ENCODE measurements at places on chromosomes 16 and 17.

- DNase-seq, result no peak
These were observed 15.9 kb downstream of the EIF4A3 start for GRCh38 chr17:80130992-80131391.

DNA sequence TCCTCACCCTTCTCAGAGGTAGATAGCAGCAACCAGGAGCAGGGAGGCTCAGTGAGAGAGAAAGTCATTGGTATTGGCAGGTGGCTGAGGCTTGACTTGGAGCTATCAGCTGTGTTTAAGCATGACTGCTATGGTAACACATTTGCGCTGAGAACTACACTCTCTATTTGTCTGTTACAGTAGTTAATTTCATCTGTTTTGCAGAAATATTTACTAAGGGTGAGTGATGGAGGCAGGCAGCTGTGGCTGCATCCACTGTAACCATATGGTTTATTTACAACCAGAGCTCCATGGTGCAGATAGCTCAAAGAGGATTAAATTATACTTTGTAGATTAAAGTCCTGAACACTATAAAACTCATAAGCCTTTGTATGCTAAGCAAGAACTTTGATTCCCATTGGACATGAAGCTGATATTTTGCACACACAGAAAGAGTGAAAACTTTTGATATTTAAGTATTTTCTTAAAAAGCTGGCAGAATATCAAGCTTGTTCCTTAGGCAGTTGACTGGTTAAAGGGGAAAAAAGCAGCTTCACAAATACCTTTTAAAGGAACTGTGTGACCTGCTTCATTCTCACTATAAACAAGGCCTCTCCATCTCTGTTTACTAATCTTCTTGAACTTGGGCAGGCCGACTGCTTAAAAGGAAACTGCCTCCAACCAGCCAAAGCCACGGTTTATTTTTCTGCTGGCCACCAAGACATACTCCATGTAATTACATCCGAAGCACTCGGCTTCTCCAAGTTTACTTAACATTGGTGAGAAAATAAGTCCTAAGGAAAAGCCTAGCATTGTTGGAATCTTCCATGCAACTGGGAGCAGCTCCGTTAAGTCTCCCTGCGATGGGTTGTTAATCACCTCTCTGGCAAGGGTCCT is 299.8 kb upstream of the ZFHX3 start:
- DNase-seq, result no peak

DNA sequence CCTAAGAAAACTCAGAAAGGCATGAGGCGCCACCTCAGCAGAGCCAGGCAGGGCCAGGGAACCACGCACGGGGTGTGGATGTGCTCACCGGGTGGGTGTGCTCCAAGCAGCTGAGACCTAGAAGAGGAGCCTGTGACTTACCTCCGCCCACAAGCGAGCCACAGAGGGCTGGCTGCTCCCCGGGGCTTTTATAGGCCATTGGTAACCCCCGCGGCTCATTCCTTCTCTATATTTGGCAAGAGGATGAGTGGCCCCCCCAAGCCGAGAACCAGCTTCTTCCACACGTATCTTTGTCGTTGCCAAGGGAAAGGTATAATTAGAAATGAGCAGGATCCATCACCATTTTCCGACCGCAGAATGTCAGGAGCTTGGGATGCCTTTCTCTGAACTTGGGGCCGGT is at the start of gene MYH3:
TSS of gene MYH3 (minus strand) at position 162 of the 400 bp plus-strand sequence. CDS start 2,245 bp downstream, outside the sequence.
- DNase-seq, result no peak

- no peak for DNase-seq
These were observed 665 bp upstream of the AKAP1 start for GRCh38 chr17:57084361-57084801.

GRCh38 chr16:57970970-57971369 is at the start of gene CNGB1:
TSS of gene CNGB1 (minus strand) at chr16:57971128. CDS start at chr16:57967286, 3,842 bp downstream.
- no peak for DNase-seq

DNA sequence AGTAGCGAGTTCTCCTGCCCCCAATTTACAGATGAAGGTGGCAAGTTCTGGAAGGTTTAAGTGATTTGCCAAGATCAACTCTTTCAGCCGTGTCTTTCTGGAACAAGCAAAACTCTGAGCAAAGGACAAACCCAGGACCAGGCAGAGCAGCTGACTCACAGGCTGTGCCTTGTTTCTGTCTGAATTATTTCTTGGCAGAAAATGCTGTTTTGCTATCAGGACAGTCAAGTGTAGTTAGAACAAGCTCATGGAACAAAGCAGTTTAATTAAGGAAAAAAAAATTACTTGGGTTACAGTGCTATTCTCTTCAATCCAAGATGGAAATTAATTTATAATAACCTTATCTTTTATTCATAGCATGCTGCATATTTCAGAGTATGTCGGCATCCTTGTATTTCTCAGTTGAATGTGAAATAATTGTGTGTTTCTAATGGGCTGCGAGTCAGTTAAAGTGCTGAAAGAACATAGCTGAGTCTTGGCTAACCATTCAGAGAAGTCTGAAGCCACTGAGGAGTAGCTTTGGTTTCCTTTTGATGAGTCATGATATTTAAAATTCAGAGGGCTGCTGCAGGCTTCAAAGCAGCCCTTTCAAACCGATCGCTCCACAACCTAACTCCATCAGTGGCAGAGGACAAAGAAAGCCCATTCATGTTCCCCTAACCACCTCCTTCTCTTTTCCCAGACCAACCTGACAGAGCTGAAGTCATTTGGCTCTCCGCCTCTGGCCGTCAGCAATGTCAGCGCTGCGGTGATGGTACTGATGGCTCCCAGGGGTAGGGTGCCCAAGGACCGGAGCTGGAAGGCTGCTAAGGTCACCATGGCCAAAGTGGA is 143.7 kb downstream of the ZNF18 start:
- DNase-seq, result no peak

- DNase-seq, result no peak
These were observed 715.1 kb downstream of the CDH11 start for GRCh38 chr16:64406770-64407181.

DNA sequence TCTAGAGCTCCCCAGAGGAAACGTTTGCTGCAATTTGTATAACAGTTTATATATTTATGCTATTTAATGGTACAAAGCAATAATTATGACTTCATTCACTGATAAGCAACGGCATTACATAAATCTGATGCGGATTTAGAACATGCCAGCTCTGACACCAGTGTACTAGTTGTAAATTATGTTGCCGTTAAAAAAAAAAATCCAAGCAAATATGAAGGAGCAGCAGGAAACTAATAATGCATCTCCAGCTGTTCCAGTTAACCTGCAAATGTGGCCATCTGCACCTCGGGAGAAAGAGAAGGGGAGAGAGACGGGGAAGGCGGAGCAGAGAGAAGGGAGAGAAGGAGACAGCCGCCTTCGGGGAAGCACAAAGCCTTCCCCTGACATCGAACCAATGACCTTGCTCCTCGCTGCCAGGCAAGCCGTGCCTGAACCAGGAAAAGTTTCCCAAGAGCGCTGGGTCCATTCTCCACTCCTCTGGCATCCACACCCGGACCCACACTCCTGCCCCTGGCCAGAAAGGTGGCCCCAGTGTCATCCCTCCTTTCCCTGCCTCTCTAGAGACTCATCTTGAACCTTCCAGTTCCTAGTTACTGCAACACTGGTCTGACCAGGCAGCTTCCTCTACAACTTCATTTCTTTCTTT is 174.8 kb downstream of the C16orf78 start:
- no peak for DNase-seq

- DNase-seq, result no peak
These were observed 1.7 kb downstream of the CLEC19A start for GRCh38 chr16:19287241-19287640.

DNA sequence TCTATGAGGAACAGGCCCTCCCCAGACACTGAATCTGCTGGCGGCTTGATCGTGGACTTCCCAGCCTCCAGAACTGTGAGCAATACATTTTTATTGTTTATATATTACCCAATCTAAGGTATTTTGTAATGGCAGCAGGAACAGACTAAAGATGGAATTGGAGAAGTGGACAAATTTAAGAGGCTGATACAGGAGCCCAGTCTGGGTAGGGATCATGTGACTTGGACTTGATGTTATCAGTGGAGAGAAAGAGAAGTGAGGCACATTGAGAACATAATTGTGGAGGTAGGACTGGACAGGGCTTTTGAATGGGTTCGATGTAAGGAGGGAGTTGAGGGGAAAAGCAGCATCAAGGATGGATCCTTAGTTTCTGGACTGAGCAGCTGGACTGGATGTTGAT is 93.8 kb downstream of the USP31 start:
- no peak for DNase-seq

- peak; percentile 94 for DNase-seq
These were observed at the start of gene RANGRF for GRCh38 chr17:8288336-8289102. TSS of gene RANGRF (plus strand) at chr17:8288670. CDS start at chr17:8288789, 119 bp downstream.

DNA sequence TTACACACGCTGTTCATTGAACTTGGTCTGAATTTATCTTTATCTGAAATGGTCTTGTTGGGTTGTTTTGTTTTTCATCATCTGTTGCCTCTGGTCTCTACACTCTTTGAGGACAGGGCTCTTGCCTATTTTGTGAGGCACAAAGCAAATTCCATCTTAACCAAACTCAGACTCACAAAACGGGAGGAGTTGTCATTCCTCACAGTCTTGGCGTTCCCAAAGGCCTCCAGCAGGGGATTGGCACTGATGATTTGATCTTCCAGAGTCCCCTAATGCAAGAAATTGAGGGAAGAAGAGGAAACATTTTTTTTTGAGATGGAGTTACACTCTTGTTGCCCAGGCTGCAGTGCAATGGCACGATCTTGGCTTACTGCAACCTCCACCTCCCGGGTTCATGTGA is 8.7 kb downstream of the MYH3 start:
- no peak for DNase-seq

- no peak for DNase-seq
These were observed 103.7 kb downstream of the NOG start for GRCh38 chr17:56697190-56697589.

DNA sequence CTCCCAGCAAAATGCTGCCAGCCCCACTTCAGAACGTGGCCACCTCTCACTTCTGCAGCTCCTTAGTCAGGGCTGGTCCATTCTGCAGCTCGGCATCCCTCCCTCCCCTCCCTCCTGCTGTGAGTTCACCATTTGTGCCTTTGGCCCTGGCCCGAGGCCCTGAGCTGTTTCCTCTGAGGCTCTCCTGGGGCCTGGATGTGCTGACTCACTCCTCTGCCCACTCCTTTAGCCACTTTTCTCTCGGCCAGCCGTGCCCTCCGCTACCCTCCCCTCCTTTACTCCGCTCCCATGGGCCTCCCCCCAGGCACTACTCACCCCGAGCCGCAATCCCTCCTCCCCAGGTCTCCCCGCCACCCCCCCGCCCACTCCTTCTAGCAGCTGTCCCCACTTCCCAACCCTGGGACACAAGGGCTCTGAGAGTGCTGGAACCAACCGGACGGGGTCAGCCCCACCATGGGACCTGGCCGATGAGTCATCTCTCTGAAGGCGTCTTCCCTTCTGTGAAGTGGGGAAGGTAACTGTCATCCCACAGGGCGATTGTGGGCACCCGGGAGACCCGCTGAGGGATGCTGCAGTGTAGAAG is 11.5 kb downstream of the KCNG4 start:
- DNase-seq, result no peak

DNA sequence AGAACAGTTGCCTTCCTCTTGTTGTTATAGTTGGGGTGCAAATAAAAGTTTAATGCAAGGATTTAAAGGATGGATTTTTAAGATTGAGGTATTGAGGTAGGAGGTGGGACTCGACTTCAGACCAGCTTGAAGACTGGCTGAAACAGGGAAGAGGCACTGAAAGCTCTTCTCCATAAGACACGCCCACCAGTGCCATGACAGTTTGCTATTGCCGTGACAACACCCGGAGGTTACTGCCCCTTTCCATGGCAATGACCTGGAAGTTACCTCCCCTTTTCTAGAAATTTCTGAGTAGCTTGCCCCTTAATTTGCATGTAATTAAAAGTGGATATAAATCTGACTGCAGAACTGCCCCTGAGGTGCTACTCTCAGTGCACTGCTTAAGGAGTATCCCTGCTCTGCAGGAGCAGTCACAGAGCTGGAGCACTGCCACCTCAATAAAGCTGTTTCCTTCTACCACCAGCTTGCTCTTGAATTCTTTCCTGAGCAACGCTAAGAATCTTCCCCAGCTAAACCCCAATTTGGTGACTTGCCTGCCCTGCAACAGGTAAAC is 122.6 kb downstream of the SHISA6 start:
- no peak for DNase-seq

DNA sequence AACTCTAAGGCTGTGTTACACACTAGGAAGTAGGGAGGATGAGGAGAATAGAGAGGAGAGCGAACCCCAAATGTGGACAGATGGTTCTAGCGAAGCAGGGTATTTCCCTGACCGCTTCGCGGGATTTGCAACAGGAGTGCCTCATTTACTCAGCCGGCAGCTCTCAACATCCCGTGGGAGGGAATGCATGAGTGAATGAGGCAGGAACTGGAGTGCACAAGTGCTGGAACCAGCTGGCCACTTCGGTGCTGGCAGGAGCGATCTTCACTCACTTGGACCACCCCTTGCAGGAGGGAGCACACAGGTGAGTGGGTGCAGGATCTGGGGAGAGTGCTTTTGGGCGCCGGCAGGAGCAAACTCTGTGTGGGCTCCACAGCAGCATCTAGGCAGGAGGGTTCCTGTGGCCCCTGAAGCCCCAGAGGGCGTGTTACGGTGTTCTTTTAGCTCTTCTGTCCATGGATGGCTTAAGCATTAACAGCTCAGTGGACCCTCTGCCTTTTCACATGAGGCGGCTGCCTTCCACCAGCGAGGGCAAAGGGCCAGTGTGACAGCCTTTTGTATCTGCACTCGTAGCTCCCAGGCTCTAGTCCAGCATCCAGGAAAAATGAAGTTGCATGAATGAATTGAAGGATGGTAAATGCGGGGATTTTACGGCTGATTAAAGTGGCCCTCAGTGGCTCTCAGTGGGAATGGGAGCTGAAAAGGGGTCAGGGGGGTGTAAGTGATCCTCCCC is 17.4 kb upstream of the ZNHIT3 start:
- no peak for DNase-seq

- no peak for DNase-seq
These were observed 34.2 kb upstream of the CCL1 start for GRCh38 chr17:34397265-34397664.

GRCh38 chr17:72457712-72458111 is 336.9 kb downstream of the SOX9 start:
- DNase-seq, result no peak

- DNase-seq, result no peak
These were observed 73.9 kb downstream of the RPGRIP1L start for GRCh38 chr16:53629607-53630312.

DNA sequence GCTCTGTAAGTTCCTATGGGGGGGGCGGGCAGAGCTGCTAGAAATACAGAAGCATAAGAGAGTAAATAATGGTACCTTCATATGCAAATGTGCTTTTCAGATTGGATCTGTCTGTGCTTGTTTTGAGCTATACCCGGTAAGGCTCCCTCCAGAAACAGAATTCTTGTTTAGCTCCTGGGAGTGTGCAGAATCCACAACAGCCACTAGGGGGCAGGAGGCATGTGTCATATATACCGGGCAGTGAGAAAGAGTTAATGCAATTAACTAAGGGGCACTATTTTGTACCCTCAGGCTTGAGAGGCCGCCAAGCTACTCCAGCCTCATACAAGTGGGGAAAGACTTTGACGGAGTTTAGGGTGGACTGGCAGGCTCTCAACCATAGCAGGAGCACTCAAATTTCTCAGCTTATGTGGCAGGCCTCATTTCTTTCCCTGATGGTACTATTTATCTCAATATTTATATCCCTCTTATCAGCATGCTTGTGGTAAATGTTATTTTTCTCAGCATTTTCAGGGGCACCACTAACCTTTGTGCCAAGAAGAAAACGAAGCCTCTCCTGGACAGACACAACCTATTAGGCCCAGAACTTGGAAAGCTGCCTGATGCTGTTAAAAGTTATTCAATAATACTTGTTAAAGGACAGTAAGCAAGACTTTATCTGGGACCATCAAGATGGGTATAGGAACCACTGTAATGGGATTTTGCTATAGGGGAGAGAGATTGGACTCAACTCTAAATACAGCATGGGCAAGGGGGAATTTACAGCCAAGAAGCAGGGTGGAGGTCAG is 10.7 kb upstream of the CENPV start:
- DNase-seq, result peak; percentile 48

- no peak for DNase-seq
These were observed 3.1 kb downstream of the ALOX12 start for GRCh38 chr17:6998855-6999508.
